NCI-H1930 (cell line): ENCODE measurements at places on chromosomes 6 and 20.

- DNase-seq: no peak
Observed at GRCh38 chr20:42155586-42155985, 537.4 kb upstream of the CHD6 start.

- DNase-seq: no peak
Observed at GRCh38 chr20:49591217-49591865, 23.4 kb upstream of the PTGIS start.

- no peak for DNase-seq
Observed at GRCh38 chr6:166555086-166555485, 31.4 kb downstream of the RAMACL start.

- DNase-seq: no peak
Observed at GRCh38 chr20:1255675-1256074, 10.4 kb upstream of the SNPH start.

- no peak for DNase-seq
Observed at GRCh38 chr6:107488174-107488874, 1.6 kb upstream of the SOBP start.

DNA sequence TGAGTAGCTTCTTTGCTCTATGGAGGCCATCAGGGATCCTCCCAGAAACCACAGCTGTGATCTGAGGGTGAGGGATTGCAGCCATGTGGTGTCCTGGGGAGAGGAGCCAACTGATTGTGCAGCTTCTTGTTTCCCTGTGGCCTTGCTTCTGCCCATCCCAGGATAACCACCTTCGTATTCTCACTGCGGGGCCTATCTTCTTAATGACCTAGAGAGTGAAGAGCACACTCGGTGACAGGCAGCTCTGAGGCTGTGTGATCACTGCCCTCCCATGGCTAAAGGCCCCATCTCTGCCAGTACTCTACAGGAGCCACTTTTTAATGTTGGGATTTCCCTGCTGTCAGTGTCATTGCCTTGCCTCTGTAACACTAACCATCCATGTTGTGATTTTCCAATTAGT lies 5.3 kb upstream of the RAET1L start:
- DNase-seq: no peak

GRCh38 chr6:135228486-135228885 lies 47.4 kb downstream of the MYB start:
- DNase-seq: no peak

GRCh38 chr6:75893776-75894152 lies 144.7 kb downstream of the MYO6 start:
- DNase-seq: no peak

DNA sequence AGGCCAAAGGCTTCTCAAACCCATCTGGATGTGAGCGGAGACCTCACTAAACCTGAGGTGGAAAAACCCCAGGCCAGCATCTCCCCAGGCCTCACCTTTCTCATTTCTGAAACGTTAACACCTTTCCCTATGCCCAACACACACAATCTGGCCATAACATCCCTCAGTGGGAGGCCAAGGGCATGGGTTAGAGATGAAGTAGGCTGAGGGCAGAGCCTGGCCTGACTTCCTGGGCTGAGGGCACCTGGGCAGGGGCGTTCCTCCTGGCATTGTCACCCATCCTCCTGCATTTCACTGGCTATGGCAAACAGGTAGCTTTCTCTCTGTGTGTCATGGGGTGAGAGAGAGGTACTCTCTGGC lies 8.4 kb downstream of the MOCS1 start:
- DNase-seq: no peak

DNA sequence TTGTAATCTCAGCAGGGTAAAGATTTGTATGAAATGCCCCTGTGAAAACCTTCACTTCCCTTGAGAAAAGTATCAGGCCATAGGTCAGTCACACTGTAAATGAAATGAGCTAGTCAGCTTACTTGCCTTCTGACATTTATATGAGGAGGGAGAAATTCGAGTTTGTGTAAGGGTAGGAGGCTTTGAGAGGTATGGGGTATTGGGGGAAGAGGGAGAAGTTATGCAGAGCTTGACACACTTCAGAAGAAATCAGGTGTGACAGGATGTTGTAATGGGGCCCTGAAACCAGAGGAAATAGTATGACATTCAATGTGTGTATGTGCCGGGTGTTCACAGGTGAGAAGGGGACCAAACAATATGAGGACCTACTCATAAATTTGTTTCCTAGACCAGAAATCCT lies 64.2 kb upstream of the CCN6 start:
- no peak for DNase-seq

- no peak for DNase-seq
Observed at GRCh38 chr6:116564311-116564710, 7.0 kb upstream of the RWDD1 start.

DNA sequence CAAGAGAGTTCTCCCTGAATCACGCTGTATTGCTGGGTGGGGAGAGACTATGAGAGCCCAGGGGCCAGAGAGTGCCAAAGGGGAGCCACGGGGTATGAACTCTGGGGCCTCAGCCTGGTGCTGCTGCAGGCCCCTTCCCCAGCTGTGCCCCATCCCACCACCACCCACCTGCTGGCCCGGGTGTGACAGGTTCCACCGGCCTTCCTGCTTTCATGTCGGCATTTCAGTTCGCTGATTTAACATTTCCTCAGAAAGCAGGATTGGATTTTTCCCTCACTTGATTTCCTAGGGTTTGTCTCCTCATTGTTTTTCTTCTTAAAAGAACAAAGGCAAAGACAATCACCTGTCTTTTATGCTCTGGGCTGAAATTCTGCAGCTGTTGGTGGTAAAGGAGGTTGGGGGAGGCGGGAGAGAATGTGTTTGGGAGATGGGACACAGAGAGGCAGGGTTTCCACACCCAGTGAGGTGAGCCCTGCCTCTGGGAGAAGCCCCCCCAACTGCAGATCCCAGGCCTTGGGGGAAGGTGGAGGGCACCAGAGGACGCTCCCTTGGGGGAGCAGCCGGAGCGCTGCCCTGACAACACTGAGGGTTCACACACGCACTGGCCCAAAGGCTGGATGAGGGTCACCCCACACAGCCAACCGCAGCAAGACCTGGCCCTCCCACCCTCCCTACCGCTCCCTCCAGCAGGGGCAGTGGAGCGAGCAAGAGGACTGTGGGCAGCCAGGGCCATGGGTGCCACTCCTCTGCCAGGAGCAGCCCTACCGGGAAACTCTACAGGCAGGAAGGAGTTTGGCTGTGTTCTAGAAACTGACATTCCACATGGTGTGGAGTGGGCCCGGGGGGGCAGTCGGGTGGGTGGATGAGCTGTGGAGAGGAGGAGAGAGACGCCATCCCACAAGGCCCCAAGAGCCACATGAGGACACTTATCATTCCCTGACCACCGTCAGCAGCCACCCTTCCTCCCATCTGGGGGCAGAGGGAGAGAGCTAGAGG lies 10.5 kb upstream of the MLN start:
- no peak for DNase-seq

DNA sequence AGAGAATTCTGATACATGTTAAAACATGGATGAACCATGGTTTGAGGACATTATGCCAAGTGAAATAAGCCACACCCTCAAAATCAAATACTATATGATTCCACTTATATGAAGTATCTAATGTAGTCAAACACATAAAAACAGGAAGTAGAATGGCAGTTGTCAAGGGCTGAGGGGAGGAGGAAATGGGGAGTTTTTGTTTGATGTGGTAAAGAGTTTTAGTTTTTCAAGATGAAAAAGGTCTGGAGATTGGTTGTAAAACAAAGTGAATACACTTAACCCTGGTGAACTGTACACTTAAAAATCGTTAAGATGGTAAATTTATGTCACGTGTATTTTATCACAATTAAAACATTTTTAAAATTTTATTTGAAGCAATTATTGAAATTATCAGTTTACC lies 127.4 kb upstream of the GRIK2 start:
- DNase-seq: no peak

DNA sequence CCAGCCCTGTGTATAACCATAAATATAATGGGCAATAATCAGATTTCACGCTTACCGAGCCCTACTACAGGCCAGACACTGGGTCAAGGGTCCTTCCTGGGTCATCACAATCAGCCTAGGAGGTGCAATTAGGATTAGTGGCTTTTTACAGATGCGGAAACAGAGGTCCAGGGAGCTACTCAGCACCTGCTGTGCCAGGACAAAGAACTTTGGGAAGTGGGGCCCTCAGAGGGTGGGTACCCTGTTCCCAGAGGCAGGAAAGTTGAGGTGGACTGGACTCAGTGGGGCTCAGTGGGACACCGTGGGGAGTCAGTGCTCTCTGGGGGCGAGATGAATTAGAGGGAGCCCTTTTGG lies 77.2 kb downstream of the CEBPB start:
- no peak for DNase-seq

DNA sequence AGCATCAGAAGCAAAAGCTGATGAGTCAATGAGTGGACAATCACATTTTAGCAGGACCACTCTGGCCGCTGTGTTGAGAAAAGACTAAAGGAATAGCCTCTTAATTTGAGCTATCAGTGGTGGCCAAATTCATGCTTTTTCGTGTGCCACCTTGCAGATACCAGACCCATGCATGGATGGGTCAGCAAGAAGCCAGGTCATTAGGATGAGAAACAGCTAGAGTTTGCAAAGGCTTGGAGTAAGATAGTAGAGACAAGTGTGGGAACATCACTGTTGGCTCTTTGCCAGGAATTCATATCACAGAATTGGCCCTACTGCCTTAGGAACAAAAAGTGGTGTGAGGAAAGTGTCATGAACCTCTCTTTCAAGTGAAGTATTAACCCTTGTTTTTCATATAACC lies 25.5 kb downstream of the MRAP2 start:
- no peak for DNase-seq

DNA sequence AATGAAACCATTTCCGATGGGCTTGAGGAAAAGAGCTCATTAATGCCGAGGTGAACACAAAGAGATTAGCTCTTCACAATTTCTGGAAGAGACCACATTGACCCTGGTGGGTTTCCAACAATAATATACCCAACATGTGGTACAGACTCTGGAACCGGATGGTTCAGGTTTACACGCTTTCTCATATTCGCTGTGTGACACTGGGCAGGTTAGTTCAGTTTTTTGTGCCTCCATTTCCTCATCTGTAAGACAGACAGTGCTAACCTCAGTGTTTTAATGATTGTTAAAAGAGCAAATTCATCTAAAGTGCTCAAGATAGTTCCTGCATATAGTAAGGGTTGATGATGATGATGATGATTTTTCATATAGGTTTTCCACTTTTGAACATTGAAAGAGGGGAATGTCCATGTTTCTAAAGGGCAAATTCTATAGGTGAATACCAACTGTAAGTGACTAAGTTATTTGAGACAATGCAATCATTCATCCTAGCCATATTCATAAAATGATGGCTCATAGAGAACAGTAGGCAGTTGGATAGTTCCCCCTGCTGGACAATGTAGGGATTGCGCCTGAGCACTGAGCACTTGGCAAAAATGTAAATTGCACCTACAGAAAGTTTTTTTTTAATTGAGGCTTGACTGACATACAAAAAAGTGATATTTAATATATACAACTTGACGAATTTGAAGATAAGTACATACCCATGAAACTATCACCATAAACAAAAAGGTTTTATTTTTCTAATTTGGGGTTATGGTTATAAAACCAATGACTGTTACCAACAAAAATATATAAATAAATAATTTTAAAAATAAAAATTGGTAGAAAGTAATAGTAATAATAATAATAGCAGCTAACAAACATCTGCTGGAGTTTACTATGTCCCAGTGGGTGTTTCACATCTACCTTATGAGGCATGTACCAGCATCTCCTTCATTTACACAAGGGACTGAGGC lies 2.1 kb upstream of the PERP start:
- peak; percentile 57 for DNase-seq

- no peak for DNase-seq
Observed at GRCh38 chr6:108951351-108951953, 103.2 kb downstream of the ARMC2 start.

DNA sequence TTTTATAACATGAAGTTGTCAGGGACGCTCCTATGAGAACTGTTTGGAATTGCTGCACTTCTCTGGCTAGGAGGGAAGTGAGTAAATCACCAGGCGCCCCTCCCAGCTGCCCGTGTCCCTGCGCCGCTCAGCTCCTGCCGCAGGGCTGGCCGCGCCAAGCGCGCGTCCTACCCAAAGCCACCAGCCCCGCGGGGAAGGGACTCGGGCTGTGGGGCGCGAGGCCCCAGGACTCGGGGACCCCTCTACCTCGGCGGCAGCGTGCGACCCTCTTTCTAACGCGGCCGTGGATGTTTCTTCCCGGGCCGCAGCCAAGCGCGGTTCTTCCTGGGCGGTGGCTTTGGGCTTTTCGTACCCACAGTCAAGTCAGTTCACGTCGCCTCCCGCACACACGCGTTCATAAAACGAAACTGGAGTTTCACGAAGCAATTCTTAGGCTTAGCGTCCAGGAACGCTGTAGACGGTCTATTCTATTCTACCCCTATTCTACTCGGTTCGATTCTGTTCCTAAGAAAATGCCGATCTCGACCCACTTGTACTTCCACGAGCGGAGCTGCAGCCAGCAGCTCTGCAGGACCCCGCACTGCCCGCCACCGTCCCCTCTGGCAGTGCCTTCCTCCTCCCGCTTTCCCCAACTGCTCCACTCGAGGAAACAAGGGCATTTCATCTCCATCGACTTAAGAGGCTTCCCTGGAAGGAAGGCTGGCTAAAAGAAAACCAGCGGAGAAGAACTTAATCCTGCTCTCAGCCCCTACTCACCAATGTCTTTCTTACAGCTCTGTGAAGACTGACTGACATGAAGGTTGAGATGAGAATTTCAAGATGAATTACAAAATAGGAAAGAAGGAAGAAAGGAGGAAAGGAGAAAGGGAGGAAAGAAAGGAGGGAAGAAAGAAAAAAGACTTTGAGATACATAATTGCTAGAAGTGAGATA lies 15.4 kb downstream of the FOXC1 start:
- no peak for DNase-seq

DNA sequence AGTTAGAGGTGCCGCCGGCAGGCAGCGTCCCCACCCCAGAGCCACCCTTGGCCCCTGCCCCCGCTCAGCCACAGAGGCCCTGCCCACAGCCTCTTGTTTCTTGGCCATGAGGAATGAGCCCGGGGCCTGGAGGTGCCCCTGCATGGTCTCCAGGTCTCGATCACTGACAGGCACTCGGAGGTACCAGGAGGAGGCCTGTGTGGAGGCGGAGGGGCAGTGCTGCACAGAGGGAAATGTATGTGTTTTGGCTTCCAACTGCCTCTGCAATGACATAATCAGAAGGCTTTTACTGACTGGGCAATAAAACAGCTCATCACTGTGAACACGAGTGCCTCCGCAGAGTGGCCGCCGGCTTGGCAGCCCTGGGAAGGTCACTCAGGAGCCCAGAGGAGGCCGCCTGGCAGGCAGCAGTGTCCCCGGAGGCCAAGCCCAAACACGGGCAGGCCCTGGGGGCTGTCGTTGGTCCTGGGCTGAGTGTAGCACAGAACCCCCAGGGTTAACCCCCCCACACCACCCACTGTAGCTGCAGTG lies 61.1 kb upstream of the GATA5 start:
- no peak for DNase-seq

DNA sequence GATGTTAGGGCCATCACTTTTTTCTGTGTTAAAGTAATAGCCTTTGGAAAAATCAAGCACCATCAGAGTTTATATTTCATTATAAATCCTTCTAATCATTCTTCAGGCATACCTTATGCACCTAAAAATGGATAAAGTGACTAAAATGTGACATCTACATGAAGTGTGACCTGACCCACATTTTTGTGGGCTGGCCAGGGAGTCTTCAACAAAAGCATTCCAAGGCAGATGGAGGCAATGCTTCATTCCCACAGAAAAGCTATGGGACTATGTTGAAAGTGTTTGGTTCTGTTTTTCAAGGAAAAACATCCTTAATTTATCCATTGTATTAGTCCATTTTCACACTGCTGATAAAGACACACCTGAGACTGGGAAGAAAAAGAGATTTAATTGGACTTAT lies 58.8 kb upstream of the LTV1 start:
- no peak for DNase-seq
